Stimulated activated effector memory CD8-positive, alpha-beta T cell treated with anti-CD3 and anti-CD28 coated beads, Interleukin-12 subunit alpha, Interleukin-12 subunit beta, amount 100 ng/mL, for 72 hours (primary cell): ENCODE measurements at places on chromosomes 1 and 21.

DNA sequence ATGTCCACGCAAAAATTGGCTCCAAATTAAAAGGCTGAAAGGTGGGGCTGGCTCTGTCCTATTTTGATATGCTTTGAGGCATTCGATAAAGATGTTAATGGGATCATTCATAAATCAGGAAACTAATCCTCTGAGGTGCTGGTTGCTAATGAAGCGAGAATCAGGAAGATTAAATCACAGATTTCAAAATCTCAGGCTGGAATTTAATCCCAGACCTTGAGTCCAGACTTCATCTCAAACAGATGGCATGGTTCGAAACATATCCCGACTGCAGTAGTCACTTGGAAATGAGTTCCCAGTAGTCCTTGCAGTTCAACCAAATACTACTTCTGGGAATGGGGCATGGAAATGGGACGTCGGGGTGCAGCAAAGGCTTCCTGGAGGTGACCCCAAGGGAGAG lies 4.5 kb upstream of the KLF17 start:
- DNase-seq, result no peak

GRCh38 chr1:7352364-7352763 lies 418.7 kb upstream of the VAMP3 start:
- no peak for DNase-seq

DNA sequence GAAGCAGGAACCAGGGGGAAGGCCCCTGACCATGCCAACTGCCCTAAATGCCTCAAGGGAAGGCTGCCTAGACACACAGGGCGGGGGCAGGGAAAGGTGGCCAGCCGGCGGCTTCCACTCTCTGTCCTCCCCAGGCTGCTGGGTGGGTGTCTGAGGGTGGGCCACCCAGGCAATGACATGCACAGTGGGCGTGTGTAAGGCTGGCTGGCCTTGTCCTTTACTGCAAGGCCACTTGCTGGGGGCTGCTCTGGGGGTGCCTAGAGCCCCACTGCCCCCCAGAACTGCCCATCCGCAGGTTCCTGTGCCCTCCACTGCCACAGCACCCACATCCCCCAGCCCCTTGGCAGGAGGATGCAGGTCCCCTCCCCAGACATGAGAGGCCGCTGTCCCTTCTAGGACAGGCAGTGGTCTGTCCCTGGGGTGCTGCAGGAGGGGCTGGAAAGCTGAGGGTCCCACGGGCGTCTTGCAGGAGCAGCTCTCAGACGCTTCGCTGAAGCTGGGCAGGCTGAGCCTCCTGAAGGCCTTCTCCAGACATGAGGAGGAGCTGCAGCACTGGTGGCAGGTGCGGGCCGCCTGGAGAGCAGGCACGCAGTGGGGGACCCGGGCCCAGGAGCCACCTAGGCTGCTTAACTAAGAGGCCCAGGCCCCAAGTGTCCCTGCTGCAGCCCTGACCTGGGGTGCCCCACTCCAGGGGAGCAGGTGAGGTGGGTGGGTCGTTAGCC lies 10.1 kb downstream of the CCDC27 start:
- DNase-seq, result no peak

DNA sequence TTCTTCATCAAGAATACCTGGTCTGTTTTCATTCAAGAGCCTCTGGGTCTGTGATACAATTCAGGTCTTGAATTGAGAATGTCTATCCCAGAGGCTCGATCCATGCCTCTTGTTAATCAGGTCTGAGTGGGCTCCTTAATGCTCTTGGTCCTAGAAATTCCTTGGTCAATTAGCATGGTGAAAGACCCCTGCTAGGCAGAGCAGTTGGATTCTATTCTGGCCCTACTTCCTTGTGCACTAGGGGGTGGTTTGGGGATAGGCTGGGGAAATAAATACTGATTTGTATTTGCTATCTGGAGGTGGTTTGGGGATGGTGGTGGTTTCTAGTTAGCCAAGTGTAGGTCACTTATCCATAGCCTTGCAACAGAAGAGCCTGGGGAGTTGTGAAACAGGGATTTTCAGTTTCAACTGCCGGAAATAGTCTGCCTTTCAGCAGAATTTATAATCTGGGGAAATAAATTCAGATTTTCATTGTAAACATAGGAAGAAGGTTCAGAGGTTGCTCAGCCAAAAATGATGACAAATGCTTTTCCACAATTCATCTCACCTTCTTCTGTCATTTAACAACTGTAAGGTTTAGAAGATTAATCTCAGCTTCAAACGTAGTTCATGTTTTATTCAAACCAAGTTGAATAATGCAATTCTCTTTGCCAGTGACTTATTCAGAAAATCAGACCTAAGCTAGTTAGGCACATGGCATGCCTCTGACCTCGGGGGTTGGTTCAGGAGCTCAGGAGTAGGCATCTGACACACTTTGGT lies 22.2 kb upstream of the SCAF4 start:
- no peak for DNase-seq

- DNase-seq, result no peak
Measured at GRCh38 chr1:119713749-119714456, 2.2 kb downstream of the PHGDH start.

- DNase-seq, result no peak
Measured at GRCh38 chr1:20266642-20267041, 24.0 kb upstream of the VWA5B1 start.

- DNase-seq, result no peak
Measured at GRCh38 chr1:164562947-164563520, 4.0 kb downstream of the PBX1 start.

DNA sequence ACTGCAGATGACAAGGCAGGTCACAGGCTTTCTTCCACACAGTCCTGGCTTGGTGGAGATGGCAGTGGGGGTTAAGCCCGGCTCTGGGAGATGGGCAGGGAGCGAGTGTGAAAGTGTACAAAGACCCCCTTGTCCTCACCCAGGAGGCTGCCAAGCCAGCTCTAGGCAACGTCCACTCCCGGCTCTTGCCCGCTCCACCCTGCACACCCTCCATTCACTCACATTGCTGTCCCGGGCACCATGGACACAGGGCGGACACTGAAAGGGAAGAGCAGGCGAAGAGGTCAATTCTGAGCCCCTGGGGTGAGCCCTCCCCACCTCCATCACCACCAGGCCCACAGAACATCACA lies 8.9 kb downstream of the COL16A1 start:
- no peak for DNase-seq

DNA sequence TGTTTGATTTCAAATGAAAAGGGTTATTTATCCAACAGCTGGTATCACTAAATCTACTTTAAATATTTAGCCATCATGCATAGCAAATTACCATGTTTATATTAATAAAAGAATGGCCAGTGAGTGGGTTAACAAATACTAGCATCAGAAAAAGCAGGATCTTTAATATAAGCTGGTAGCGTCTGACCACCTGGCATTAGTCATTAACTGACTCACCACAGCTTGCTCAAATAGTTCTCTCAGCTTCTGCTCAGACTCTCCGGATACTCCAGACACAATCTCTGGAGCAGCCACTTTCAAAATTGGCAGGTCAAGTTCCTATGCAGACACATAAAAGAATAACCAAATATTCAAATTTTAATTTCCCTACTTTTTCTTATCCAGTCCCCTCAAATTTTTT lies 29.6 kb downstream of the NVL start:
- DNase-seq, result no peak

DNA sequence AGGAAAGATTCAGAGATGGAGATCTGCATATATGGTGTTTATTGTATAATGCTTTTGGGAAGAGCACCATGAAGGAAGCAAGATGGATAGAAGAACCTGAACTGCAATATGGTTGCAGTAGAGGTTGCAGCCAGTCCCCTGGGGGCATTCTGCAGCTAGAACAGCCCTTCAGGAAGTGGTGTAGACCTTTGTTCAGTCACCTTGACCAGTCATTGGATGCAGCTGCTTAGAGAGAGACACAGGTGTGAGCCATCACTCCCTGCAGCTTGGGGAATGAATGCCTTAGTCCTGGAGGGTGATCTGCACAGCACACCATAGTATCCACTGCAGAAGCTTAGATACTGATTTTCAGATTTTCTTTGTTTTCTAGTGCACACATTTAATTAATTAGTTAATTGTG lies 42.3 kb downstream of the NEK7 start:
- no peak for DNase-seq
